Esophagus squamous epithelium (tissue), 5 donors: ENCODE measurements at places on chromosomes 5 and 9.

DNA sequence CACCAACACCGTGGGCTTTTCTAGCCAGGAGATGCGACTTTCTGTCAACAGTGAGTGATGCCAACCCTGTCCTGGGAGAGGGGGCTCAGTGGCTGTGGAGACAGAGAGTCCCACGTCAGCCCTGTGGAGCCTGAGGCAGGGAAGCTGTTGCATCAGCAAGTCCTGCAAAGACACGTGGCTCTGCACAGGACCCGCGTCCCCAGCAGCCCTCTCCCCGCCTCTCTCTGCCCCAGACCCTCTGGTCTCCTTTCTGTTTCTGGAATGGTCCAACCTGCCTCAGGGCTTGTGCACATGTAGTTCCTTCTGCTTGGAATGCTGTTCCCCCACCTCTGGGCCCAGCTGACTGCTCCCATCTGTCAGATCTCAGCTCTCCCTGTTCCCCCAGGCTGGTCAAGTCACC, 60.4 kb downstream of the HMCN2 start:
- DNase-seq, result no peak

DNA sequence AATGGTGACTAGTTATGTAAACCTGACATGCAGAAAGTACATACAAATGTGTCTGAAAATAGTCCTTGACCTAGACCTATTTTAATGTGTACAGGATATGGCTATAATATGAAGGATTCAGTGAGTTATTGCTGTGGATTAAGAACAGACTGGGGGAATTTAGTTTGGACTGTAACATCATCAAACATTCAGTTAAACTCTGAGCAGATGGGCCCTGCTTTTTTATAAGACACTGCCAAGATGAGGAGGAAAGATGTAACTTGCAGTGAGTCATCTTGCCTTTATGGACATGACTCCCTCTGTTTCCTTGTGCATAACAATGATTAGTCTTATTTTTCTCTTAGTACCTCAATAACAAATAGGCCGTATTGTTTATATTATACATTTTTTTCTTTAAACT, 12.2 kb downstream of the PPP3R2 start:
- DNase-seq, result no peak

DNA sequence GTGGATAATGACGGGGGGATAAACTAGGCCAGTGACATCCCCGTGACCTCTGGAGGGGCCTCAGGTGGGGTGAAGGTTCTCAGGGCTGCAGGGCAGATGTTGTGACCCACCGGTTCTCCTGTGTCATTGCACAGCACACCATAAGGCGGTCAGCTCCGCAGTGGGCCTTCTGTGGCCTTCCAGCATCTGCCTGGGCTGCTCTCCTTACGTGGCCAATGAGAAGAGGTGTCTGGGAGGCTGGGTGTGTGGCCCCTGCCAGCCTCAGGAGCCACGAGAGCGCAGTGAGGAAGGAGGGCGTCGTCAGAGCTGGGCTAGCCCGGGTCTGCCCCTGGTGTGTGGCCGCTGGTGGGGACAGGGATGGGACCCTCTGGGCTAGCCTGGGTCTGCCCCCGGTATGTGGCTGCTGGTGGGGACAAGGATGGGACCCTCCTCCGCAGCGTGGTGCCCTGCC, 48.7 kb downstream of the COL5A1 start:
- DNase-seq, result no peak

DNA sequence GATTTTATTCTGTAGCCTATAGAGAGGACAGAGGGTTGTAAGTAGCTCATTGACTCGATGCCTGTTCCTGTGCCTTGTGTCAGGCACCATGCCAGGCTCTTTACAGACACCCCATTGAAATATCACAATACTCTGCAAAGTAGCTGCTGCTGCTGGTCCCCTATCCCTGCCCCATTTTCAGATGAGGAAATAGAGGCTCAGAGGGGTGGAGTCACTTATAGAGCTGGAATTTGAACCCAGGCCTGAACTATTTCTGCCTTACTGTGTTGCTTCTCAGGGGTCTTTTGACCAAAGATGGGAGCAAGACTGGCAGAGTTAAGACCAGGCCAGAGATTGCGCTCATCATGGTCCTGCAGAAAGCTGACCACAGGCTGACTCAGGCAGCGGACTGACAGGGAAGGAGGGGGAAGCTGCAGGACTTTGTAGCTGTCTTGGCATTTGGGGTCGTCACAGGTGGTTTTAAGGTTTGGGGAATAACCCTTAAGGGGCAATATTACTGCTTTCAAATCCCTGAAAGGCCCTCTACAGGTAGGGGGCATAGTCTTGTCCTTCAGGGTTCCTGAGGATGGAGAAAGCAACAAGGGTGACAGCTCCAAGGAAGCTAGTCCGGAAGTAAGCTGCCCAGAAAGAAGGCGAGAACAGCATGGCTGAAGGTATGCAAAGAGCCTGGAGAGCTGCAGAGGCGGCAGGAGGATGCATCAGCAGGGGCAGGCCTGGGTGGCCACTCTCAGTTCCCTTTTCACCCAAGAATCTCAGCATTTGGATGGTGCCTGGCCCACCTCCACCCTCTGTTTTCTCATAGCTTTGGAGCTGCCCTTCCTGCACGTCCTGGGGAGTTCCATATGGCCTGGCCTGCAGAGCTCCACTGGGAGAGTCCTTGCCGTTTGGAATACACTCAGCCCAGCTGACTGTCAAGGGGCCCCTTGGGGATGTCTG, 18.3 kb upstream of the NDST1 start:
- DNase-seq, result no peak

DNA sequence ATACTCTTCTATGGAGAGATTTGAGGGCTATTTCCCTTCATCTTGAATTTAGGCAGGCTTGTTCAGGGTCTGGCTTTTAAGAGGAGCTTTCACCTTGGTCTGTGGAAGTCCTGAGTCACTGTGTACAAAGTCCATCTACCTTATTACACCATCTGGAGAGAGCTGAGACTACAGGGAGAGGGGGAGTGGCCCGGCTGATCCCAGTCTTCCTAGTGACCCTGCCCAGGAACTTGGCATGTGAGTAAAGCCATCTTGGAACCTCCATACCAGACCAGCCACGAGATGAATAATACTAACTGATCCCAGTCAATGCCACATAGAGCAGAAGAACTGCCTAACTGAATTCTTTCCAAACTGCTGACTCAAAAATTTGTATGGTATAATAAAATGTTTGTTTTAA, 8.4 kb upstream of the IL6ST start:
- DNase-seq, result no peak

DNA sequence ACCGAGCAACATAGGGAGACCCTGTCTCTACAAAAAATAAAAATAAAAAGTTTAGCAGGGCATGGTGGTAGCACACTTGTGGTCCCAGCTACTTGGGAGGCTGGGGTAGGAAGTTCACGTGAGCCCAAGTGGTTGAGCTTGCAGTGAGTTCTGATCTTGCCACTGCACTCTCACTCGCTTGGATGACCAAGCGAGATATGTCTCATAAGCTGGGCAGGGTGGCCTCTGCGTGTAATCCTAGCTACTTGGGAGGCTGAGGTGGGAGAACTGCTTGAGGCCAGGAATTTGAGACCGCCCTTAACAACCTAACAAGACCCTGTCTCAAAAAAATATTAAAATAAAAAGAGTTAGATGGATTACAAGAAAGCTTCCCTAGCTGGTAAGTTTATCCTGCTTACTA, 32.5 kb downstream of the RASA1 start:
- no peak for DNase-seq

- DNase-seq, result no peak
Observed at GRCh38 chr5:77867194-77867691, 91.1 kb upstream of the TBCA start.

- no peak for DNase-seq
Observed at GRCh38 chr5:142716963-142717362, 31.1 kb upstream of the FGF1 start.

DNA sequence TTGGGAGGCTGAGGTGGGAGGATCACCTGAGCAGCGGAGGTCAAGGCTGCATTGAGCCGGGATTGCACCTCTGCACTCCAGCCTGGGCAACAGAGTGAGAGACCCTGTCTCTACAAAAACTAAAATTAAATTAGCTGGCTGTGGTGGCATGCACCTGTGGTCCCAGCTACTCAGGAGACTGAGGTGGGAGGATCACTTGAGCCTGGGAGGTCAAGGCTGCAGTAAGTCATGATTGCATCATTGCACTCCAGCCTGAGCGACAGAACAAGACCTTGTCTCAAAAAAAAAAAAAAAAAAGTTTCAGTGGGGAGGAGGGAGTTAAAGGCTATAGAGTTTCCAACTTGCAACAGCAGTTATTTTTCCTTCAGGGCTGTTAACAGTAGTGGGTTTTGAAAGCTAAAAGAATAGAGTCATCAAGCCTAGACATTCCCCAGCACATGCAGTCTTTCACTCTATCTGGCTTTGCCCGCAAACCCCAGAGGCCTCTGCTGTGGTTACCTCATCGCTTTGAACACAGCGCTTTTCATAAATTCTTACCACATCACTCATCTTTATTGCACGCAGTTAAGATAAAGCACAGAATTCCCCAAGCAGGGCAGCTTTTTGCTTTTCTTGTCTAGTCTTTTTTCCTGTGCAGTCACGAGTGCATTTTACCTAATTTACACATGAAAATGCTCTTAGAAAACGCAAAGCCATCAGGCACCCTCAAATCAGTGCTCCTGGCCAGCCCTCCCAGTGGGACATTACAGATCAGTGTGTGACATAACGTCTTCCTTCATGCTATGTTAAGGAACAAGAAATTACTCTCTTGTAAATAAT, 8.7 kb upstream of the SLC2A8 start:
- no peak for DNase-seq

- DNase-seq, result no peak
Observed at GRCh38 chr5:146507428-146507827, 8.6 kb downstream of the GPR151 start.

DNA sequence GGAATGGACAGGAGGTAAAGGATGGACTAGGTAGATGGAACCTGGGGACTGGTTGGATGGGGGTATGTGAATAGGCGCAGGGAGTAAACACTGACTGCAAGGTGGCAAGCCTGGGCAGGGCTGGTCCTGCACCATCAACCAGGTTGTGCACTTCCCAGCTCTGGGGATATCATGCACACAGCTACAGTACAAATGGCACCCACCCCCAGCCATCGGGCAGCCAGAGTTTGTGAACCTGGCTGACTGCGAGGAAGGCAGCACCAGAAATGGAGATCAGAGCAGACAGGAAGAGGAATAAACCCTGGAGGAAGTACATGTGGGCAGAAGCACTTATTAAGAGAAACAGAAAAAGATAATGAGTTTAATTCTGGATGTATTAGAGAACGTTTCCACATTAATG, 229.1 kb downstream of the ESM1 start:
- no peak for DNase-seq

DNA sequence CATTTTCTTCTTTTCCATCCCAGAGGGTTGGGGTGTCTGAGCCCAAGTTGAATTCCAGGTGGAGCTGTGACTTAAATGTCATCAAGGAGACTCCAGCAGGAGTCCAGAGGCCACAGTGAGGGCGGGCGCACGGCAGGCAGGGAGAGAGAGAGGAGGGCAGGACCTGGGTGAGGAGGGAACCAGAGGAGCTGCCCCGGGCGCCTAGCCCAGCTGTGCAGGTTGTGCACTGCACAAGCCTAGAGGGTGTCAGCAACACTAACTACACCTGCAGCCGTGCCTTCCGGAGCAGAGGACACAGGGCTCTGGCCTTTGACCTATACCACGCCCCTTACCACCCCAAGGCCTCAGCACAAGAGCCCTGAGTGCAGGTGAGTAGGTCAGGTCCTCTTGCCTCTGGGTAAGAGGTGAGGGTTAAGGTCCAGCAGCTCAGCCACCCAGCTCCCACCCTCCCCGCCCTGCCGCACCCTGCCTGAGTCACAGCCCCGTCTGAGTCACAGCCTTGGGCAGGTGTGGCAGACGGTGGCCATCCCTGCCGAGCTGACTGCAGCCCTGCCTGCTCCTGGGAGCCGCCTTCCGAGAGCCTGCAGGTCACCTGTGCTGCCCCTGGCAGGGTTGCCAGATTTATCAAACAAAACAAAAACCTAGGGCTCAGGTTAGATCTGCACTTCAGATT, 6.4 kb upstream of the AGPAT2 start:
- DNase-seq, result no peak

DNA sequence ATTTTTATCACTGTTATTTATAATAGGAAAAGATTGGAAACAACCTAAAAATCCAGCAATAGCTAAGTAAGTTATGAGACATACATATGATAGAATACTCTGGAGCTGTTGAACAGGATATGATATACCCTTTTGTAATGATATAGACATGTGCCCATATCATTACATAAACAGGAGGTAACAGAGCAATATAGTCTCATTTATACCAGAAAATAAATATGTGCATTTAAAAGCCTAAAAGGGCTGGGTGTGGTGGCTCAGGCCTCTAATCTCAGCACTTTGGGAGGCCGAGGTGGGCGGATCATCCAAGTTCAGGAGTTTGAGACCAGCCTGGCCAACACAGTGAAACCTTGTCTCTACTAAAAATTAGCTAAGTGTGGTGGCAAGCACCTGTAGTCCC, 2.3 kb upstream of the FABP6 start:
- DNase-seq, result no peak
